ENCODE measurements at places on chromosomes 2 and 18.

GRCh38 chr2:111190816-111191540 is 70.3 kb downstream of the BCL2L11 start:
- no peak for DNase-seq

- DNase-seq, result peak; percentile 23
Observed at GRCh38 chr2:219178377-219179175, 501 bp downstream of the RETREG2 start.

DNA sequence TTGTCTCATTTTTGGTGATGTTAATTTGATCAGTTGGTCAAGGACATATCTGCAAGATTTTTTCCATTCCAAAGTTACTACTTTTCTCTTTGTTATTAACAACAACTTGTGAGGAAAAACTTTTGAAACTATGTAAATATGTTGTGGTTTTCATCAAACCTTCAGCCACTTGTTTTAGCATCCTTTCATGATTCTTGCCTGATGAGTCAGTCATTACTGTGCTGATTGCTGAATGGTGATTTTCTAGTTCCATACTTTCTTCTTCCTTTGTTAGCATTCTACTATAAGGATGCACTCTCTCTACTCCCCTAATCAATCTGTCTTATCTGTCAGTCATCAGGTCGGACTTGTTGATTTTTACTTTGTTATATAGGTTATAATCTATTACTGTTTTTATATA is 10.9 kb downstream of the TMEM87B start:
- peak; percentile 68 for DNase-seq

GRCh38 chr2:47592381-47592780 is 189.4 kb downstream of the MSH2 start:
- no peak for DNase-seq

GRCh38 chr18:58310517-58310916 is 266.5 kb downstream of the NEDD4L start:
- no peak for DNase-seq

DNA sequence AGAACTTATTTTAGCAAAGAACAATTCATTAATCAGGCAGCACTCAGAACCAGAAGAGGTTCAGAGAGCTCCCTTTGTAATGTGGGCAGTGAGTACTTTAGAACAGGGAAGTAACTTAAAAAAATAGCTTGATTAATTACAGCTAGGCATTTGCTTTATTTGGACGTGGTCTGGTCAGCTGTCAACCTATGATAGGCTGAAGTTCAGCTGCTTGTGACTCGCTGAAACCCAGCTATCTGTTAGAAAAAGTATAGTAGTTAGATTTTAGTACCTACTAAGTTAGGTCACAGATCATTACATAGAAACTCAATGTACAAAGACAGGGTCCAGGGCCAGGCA is 40.0 kb downstream of the PKDCC start:
- DNase-seq, result no peak

DNA sequence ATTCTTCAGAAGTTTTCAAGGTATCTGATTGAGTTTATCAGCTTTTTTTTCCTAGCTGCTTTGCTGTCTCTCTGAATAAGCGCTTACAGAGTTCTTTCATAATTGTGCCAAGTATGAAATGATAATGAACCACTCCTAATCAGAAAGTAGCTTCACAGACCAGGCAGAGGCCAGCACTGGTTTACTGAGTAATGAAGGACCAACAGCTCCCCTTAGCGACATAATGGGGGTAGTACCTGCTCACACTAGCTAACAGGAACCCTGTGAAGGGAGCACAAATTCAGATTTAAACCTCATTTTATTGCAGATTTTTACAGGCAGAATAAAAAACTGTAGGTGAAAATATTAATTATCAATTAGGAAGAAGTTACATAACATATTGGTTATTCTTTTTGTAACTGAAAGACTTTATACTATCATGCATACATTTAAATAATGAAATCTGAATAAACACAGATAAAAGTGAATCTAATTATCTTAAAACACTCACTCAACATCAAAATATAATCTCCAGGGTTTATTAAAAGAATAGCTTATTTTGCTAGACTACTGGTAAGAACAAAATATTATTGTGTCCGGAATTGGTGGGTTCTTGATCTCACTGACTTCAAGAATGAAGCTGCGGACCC is 53.7 kb upstream of the LRRC30 start:
- DNase-seq, result peak; percentile 92

GRCh38 chr2:133264989-133265401 is 303.3 kb downstream of the NCKAP5 start:
- DNase-seq, result no peak

DNA sequence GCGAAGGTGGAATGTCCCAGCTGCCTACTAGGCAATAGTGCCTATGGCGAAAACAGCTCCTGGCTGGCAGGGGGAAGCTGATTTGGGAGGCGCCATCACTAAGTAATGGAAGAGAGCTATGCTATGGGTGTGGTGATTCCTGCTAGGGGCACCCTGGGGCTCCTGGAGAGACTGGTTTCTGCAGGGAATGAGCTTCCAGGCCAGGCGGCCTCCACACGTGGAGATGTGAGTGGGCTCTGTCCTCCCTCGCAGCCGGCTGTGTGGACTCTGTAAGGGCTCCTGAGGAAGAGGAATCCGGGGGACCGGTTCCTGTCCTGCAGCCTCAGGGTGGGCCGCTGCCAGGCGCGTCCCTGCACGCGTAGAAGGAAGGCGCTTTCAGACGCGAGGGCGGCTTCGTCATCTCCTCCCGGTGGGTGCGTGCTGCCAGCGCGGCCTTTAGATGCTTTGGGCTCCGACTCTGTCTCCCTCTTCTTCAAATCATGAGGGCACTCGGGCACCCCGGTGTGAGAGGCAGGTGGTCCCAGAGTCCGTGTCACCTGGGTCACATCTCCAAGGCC is 55.5 kb upstream of the ANKRD62 start:
- peak; percentile 28 for DNase-seq

GRCh38 chr2:7363906-7364305 is 446.7 kb downstream of the RNF144A start:
- DNase-seq, result no peak

DNA sequence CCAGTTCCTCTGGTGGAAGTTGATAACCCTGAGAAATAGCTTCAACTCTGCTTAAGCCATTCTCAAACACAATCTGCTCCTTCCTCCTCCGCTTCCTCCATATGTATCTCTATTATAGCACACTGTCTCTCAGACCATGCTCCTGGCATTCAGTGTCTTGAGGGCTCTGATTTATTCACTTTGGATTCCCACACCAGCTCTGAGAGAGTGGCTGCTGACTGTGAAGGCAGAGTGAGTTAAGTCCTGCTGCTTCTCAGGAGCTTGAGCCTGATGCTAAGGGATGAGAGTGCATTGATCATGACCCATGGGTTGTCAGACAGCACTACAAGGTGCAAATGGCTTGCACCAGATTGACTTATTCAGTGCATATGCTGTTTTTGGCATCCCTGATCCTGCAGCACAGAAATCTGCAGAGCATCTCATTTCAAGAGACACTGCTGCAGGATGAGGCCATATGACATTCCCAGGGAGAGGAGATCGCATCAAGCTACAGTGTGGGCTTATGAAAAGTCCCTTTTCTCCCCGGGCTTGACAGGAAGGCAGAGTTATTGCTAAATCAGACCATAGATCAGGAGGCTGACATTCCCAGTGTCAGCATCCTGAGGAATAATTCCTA is 500.5 kb upstream of the RAB6C start:
- DNase-seq, result no peak

DNA sequence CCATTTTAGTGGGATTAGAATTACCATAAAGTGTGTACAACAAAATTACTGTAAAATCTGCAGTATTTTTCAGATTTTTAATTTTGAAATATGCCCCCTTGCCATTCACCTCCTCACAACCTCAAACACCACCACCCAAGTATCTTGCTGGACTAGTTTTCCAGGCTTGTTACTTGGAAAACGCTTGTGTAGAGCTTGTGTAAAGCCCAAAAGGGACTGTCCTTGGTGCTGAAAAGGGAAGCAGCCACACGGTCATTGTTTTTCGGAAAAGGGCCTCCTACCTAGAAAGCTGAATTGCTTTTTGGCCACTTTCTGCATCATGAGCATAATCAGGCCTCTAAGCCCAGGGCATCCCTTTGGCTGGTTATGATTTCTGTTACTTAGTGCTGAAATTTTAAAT is 563.4 kb downstream of the LRRTM4 start:
- DNase-seq, result peak; percentile 8

- no peak for DNase-seq
Observed at GRCh38 chr2:136468799-136469369, 296.5 kb upstream of the THSD7B start.

- DNase-seq, result no peak
Observed at GRCh38 chr2:705971-706511, 28.8 kb upstream of the TMEM18 start.

- DNase-seq, result peak; percentile 56
Observed at GRCh38 chr18:48777026-48777743, 173.6 kb downstream of the SMAD7 start.

DNA sequence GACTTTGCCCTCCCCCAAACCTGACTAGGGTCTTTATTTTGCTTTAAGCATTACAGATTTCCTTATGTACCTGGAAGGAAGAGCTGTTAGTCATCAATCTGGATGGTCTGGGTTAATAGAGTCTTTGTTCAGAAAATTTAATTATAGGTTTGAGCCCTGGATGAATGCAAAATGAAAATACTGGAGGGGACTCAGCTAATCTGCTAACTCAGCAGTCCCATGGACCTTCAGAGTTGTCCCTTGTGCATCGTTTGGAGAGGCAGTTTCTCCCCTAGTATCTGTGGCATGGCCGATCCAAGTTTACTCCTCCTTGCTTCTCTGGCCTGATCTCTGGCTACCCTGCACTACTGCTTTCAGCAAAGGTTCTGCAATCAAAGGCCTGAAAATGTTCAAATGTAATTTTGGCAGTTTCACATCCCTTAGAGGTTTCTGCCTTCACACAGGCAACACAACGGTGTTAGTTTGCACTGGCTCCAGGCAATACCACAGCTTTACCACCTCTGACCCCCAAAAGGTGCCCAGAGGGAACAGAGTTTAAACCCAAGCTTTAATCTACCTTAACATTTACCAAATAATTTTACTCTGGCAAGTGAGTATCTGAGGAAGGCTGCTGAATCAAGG is 134.3 kb downstream of the THADA start:
- no peak for DNase-seq

GRCh38 chr2:234629596-234629995 is 132.7 kb upstream of the ARL4C start:
- DNase-seq, result no peak

- DNase-seq, result no peak
Observed at GRCh38 chr2:2022941-2023586, 278.7 kb upstream of the PXDN start.

- DNase-seq, result no peak
Observed at GRCh38 chr2:36071698-36072097, 283.9 kb upstream of the CRIM1 start.

GRCh38 chr2:240259924-240260529 is 119.6 kb upstream of the OTOS start:
- DNase-seq, result no peak

DNA sequence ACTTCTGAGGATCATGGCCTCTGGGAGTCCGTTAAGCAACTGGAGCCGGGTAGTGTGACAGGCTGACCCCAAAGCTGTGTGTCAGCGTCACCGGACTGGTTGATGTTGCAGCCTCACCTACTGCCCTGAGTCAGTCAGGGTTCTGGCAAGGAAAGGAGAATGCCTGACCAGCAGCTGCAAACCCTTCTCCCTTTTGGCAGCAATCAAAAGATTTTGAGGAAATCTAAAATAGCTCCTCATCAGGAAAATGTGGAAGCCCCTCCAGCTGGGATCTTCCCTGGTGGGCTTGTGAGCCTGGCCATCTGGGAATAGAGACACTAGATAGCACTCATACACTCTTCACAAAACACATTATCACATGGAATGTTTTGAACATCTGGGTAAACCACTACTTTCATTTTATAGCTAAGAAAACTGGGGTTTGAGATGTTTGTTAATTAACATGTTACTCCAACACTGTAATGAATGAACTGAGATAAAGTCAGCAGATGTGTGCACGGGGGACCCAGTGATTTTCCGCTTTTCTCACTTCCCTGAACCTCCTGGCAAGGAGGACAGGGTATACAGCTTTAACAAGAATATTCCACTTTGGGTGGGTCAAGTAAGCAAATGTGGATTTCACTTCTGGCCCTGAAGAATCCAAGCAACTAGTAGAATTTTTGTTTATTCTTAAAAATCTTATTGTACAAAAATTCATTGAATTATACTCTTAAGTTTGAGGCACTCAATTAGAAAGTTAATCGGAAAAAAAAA is 24.7 kb downstream of the CLUL1 start:
- peak; percentile 48 for DNase-seq

DNA sequence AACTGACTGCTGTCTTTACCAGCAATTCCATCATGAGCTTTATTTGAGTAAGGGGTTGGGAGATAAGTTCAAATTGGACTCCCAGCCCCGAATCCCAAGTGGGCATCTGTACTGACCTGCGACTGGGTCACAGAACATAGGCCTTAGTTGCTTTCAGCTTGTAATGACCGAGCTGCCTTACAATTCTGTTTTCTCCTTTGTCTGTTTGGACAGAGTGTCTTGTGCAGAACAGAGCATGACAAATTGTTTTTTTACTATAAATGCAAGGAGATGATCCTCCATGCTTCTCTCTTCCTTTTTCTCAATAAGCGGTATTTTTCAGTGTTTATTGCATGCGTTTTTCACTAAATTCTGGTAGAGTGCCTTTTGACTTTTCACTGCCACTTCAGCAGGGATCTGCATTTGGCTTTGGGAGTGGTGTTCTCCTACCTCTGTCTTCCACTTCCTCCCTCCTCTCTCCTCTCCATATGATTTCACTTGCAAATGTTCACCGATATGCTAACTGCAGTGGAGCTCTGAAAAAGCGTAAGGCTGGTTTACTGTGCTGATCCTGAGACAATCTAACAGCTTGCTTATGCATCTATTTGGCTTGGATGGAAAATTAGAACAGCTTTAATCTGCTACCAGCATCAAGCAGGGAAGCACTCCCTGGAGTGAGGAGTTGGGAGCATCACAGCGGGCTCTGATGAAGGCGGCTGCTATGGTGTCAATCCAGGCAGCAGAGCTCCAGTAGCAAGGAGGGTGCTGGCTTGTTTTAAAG is 158.8 kb upstream of the SMIM21 start:
- no peak for DNase-seq

DNA sequence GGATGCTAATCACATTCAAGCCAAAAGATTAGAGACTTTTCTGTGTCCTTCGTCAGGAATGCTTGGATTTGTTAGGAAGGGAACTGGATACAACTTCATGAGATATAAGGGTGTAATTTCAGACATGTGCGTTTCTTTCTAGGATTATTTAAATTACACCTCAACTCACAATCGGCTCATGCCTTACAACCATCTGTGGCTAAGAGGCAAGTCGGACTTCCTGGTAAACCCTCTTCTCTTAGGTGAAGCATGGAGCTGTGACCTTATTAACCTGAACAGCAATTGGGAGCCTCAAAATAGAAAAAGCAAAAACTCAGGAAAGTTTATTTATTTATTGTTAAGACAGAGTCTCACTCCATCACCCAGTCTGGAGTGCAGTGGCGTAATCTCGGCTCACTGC is 61.8 kb downstream of the SEMA4F start:
- no peak for DNase-seq

DNA sequence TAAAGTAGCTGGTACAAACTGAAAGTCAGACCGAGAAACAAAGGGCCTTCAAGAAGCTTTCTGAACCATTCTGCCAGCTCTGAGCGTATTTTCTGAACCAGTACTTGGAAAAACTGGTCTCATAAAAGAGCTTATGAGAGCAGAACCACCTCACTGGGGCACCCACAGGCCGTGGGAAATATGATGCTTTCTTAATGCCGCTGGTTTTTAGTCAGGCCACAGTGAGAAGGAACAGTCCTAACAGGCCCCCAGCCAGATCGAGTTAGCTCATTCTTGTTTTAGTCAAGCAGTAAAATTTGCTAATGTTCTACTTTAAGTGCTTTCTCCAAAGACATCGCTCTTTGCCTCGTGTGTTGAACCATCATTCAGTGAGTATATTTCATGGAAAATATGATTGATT is 12.7 kb upstream of the NOSTRIN start:
- no peak for DNase-seq

GRCh38 chr2:109439390-109439786 is 174.4 kb downstream of the SEPTIN10 start:
- DNase-seq, result no peak
